ENCODE measurements at places on chromosomes 12 and 14.

- DNase-seq: no peak
These were observed 58.2 kb downstream of the DIO3 start for GRCh38 chr14:101619484-101619883.

DNA sequence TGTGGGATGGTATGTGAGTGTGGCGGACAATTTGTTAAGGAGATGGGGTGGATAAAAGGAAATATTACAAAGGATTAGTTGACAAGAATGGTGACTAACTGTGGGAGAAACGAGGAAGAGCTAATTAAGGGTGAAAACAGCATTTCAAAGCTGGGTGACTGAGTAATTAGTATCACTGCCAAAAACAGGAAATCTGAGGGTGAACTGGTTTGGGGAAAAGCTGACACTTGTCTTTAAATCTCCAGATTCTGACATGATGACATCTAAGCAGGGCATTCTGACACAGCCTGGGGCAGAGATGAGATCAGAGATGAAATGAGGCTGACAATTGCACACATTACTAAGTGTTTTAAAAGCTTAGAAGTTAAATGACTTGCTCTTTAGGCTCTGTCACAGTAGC, 42.4 kb upstream of the CCDC175 start:
- DNase-seq: no peak

DNA sequence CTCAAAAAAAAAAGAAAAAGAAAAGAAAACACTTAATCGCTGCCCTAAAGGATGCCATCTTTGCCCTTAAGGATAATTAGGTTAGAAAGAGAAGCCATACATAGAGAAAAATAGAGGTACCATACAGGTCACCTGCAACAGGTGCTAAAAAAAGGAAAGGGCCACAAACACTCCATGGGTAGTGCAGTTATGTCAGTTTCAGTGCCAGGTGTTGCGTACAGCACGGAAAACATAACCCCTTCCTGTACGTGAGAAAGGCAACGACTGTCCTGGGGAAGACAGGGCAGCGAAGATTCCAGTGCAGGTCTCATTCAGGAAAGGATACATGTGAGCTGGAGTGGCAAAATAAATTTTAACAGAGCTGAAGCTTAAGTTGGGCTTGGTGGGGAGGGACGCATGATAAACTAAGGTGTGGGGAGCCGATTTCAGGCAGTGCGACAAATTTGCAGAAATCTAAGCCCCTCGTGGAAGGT, 553 bp upstream of the DAZAP2 start:
- no peak for DNase-seq

DNA sequence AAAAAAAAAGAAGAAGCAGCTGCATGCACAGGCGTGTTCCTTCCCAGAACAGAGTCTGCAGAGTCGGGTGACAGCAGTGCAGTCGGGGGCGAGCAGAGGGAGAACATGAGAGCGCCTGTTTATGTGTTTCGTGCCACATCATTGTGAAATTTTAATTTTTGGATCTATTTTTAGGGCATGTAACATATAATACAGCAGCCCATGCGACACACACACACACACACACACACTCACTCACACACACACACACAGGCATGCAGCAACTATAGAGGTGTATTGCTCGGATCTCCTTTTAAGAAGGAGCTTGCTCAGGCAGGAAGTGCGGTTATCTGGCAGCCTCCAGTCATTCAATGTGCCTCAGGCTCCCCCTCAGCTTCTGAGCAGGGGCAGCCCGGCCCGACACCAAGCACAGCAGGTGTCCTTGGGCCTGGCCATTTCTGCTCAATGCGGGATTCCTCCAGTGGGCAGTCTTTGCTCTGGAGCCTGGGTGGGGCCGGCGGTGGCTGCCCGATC, 71.8 kb downstream of the ZNF664 start:
- no peak for DNase-seq

- DNase-seq: no peak
These were observed 129.7 kb upstream of the GRIP1 start for GRCh38 chr12:66808606-66809005.

DNA sequence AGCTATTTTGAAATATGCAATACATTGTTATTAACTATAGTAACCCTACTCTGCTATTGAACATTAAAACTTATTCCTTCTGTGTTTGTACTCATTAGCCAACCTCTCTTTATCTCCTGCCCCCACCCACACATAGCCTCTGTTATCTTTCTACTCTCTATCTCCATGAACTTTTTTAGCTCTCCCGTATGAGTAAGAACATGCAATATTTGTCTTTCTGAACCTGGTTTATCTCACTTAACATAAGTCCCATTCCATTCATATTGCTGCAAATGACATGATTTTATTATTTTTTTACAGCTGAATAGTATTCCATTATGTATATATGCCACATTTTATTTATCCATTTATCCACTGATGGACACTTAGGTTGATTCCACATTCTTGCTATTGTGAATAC, 79.0 kb upstream of the AMIGO2 start:
- DNase-seq: no peak

DNA sequence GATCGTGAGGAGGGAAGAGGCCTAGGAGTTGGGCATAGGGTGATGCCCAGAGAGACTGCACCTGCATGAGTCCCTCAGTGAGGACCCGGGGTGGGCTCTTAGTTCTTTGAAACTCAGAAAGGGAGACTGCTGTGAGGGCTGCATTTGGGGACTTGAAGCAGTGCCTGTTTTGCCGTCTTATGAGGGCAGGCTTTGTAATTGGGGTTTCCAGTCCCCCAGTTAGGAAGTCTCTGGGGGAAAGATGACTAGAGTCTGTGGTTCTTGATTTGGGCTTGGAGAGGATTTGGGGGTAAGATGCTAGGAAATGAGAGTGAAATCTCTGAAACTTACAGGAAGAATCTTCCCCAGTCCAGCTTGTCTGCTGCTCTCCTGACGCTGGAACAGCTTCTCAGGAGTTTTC, 99.6 kb downstream of the ARF6 start:
- no peak for DNase-seq

DNA sequence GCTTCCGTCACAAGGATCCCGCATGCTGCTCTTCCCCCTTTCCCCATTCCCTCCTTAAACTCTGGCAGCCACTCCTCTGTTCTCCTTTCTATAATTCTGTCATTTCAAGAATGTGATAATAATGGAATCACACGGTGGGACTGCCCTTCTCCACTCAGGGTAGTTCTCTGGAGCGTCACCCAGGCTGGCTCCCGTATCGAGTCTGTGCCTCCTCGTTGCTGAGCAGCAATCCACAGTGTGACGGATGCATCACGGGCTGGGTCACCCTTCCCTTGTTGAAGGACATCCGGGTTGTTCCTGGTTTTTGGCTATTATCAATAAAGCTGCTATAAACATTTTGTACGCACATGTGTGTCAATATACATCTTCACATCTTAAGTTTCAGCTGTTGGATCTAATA, 5.7 kb upstream of the SYNE3 start:
- no peak for DNase-seq

DNA sequence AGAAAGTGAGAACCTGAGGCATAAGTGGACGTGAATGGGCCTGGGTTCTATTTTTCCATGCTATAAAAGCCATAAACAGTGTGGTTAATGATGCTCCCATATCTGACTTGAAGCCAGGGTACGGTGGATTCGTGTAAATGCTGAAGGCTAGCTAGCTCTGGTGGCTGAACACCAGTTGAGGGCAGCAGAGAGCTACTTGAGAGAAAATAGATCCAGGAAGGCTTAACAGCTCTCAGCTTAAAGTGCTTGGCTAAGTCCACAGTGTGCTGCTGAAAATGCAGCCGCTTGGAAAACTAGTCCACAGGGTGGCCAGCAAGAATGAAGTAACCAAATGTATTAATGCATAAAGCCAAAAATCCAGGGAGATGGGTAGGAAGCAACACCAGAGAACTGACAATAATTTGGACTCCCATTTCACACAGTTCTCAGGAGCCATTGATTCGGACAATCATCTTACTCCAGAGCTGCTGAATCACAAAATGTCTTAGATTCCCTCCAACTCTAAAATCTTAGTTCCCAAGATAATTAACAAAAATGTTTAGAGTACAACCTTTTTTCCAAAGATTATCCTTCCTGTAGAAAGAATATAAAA, 15.0 kb upstream of the FOXG1 start:
- DNase-seq: no peak

DNA sequence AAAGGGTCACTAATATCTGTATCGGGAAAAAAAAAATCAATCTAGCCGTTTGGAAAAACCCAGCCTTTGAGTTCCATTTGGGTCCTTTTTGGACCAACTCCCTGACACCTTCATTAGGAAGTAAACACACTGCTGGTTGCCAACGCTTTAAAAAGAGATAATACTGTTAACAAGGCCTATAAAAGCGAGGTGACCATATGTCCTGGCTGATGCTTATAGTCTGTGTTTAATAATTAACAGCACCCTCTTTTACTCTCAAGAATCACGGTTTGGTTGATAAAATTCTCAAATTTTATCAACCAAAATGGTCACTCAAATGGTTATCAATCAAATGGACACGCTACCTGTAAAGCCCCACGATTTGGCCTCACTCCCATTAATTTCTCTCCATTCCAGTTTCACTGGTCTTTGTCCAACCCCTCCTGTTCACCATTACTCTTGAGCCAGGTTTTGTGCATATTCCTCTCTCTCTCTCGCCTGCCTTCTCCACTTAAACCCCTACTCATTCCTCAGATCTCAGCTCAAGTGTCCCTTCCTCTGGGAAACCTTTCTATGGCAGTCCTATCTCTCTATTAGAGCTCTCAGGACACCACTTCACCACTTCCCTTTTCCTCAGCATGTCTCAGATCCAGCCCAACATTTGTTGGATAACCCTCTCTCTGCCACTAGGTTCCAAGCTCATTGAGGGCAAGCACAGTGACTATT, 9.5 kb downstream of the BTG1 start:
- no peak for DNase-seq

- peak; percentile 87 for DNase-seq
These were observed 15.7 kb downstream of the SIVA1 start for GRCh38 chr14:104768437-104769323.

DNA sequence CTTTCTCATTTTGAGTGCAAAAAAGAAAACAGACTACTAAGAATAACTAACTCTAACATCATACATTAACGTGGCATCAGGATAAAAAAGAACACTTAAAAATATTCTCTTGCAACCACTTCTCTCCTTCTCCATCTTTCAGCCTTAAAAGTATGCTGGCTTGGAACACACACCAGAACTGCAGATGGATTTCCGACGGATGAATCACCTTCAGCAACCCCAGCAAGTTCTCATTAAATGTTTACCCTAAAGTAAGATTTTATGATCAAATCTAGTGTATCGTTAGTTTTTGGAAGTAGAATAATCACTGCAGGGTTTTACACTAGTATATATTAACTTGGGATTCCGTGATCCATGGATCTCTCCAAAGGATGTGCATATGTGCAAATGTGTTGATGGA, 1.2 kb downstream of the NEK9 start:
- DNase-seq: no peak

GRCh38 chr12:59007620-59008019, 87.3 kb upstream of the LRIG3 start:
- no peak for DNase-seq

DNA sequence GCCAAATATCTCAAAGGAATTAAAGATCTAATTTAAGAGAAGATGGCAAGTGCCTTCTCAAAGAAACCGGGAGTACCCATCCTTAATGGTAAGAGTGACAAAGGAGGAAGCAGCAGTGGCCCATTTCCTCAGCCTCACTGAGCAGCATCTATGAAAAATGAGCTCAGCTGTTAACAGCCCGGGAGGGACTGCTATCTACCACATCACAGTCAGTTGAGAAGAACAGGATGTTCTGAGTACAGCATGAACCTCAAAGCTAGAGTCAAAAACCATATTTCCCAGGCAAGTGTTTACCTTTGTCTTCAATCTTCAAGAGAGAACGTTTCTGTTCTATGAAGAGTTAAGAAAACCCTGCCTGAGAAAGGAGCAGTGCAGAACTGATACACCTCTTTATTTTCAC, 115.0 kb downstream of the BTG1 start:
- DNase-seq: no peak

- no peak for DNase-seq
These were observed 321.4 kb upstream of the LRFN5 start for GRCh38 chr14:41285186-41285748.

DNA sequence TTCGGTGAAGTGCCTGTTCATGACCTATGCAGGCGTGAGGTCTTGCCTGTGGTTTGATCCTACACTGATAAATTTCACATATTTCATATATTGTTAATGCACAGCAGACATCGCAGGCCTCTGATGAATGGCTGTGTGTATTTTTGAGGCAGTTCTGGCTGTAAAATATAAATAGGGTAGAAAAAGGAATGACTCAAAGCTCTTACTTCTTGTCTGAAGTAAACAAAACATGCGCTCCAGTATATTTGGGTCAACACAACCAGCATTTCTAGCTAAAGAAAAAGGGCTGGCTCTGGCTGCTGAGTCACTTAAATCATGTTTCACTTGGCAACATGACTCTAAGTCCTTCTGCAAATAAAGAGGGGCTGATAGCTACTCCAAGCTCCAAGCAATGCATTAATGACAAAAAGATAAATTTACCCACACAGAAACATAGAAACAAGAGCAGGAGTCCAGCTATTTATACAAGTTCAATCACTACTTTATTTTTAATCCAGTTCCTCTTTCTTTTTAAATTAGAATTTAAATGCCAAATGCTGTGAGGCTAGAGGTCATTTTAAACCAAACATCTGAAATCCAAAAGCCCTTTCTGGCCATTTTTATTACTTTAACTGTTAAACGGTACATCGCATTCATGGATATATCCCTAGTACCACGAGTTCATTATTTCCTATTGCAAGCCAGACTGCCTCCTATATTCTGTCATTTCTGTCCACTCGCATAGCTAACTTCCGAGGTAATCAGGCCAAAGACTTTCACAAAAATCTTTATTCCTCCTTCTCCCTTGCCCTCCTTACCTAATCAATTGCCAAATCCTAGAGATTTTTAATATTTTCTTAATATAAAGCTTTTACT, 54.3 kb upstream of the TMCC3 start:
- DNase-seq: no peak

- DNase-seq: no peak
These were observed 182.7 kb upstream of the EEA1 start for GRCh38 chr12:93111773-93112172.

GRCh38 chr12:69131077-69131476, 108.3 kb upstream of the CPSF6 start:
- DNase-seq: no peak

GRCh38 chr12:112167031-112167461, 41.7 kb downstream of the TRAFD1 start:
- no peak for DNase-seq

- DNase-seq: no peak
These were observed 800.2 kb downstream of the FSCB start for GRCh38 chr14:43706900-43707299.

DNA sequence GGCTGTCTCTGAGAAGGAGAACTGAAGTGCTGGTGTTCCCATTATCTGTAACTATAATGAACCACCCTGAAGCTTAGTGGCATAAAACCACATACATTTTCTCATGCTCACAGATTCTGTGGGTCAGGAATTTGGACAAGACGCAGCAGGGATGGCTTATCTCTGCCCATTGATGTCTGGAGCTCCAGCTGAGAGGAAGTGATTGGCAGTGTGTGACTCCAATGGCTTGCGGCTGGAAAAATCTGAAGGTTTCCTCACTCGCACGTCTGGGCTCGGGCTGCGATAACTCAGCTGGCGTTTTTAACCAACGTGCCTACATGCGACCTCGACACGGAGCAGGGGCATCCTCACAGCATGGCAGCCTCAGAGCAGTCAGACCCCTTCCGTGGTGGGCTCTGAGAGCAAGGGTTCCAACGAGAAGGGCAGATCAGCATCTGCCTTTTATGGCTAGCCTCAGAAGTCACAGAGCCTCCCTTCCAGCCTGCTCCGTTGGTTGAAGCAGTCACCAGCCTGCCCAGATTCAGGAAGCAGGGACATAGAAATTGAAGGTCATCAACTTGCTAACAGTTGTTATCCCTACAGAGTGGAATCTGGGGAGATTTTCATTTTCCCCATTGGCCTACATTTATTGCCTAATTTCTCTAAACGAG, 143.3 kb upstream of the BCL2L14 start:
- no peak for DNase-seq

- no peak for DNase-seq
These were observed 82.8 kb downstream of the TNFAIP2 start for GRCh38 chr14:103206023-103206481.

Data from stimulated activated CD8-positive, alpha-beta memory T cell treated with anti-CD3 and anti-CD28 coated beads, Interleukin-7, amount 100 ng/mL, for 24 hours (primary cell).